Activated CD4-positive, alpha-beta T cell treated with anti-CD3 and anti-CD28 coated beads, Interleukin-2, amount 10 ng/mL, durations not matched to agents 7 days and 5 days (primary cell): ENCODE measurements at places on chromosomes 6 and 20. TPM values are rescaled to one million over a fixed set of nuclear protein-coding genes. Genes with fewer than 3 reads are reported as not detected.

Gene PLCB4
- not detected for total RNA-seq

Gene TBX18
- total RNA-seq, result not detected

GRCh38 chr20:52031563-52032303 lies 159.8 kb downstream of the ZFP64 start:
- peak; percentile 6 for DNase-seq

Gene NFYA
- total RNA-seq, result 33.8 TPM

Gene MDFI
- total RNA-seq, result not detected

Gene HSP90AB1
- 571 TPM for total RNA-seq

GRCh38 chr20:13180986-13181889 lies 39.8 kb upstream of the ISM1 start:
- no peak for DNase-seq

GRCh38 chr20:396252-396618 lies 11.9 kb upstream of the RBCK1 start:
- no peak for DNase-seq

DNA sequence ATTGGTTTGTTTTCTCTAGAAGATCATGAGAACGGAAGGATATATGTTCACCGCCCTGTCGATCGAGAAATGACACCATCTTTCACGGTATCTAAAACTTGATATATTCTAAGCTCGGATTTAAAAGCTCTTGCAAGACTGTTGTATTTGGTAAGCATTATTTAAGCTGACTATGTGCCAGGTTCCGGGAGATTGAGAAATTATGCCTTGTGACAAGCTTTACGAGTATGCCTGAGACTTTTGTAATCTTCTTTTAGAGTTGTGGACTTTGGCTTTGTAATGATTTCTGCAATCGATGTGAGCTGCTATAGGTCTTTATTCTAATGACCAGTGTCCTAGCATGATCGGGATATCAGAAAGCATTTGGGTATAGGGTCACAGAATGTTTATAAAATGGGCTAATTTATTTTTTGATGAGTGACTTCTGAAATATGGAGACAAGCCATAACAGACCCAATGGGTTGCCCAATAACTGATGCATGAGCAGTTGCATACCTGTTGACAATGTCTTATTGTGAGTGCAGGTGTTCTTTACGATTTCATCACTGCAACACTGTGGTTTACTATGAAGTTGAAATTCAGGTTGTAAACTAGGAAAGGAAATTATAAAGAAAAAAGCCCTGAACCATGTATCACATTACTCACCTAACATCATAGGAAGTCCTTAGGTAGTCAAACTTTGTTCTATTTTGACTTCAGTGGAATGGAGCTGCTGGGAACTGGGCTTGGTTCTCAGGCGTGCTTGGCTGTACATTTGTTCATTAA lies 14.0 kb downstream of the CDH26 start:
- DNase-seq, result no peak

Gene CST4
- not detected for total RNA-seq

- peak; percentile 17 for DNase-seq
Measured at GRCh38 chr20:25076731-25077609, 5.0 kb downstream of the VSX1 start.

DNA sequence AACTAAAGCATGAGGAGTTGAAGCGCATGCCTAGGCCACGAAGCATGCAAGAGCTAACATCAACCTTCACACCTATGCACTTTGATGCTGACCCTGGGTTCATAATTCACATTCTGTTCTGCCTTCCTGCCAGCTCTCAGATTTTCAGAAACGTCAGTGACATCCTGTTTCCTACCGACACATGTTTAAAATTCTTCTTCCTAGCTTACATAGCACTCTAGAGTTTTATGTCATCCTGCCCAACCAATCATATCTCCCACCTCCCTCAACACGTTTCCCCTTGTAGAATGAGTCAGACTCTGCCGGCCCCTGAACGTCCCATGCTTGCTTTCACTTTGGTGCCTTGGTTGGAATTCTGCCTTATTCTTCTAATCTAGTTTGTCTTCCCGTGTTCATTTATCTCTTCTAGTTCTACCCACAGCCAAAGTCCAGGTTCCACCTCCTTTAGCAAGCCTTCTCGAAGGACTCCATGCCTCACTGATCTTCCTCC lies 97.2 kb upstream of the MAP7 start:
- peak; percentile 50 for DNase-seq

- no peak for DNase-seq
Measured at GRCh38 chr6:90656325-90656724, 69.5 kb upstream of the MAP3K7 start.

Gene GSTA4
- total RNA-seq, result 6.1 TPM

DNA sequence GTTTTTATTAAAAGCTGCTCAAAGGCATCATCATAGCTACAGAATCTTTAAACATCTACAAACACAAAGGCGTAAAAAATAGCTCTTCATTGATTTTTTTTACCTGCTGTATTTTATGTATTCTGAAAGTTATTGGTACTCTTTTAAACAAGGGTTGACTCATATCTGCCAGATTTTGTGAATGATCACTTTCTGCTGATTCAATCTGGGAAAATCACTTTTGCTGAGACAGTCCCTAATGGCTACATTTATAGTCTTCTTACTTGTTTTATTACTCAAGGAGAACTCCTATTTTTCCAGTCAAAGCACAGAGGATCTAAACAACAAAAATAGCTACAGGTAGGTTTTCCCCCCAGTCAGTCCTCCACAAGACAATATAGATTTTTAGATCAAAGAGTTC lies 739.0 kb downstream of the CBLN4 start:
- no peak for DNase-seq

GRCh38 chr6:32972353-32973143 lies 4.2 kb downstream of the BRD2 start:
- DNase-seq, result peak; percentile 49

- no peak for DNase-seq
Measured at GRCh38 chr6:14838133-14838583, 407.7 kb upstream of the JARID2 start.

Gene FOXQ1
- not detected for total RNA-seq

DNA sequence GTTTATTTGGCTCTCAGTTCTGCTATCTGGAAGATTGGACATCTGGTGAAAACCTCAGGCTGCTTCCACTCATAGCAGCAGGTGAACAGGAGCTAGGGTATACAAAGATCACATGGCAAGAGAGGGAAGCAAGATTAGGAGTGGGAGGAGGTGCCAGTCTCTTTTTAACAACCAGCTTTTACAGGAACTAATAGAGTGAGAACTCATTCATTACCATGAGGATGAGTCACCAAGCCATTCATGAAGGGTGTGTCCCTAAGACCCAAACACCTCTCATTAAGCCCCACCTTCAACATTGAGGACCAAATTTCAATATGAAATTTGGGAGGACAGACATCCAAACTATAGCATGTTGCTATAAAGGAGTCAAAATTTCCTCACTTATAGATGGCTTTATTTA lies 85.4 kb upstream of the HCRTR2 start:
- no peak for DNase-seq

- DNase-seq, result no peak
Measured at GRCh38 chr6:73774311-73774774, 78.3 kb downstream of the CD109 start.

- no peak for DNase-seq
Measured at GRCh38 chr6:133959667-133960368, 6.8 kb downstream of the TBPL1 start.

Gene BPIFB2
- total RNA-seq, result not detected

GRCh38 chr6:52489881-52490280 lies 69.7 kb downstream of the EFHC1 start:
- DNase-seq, result no peak

GRCh38 chr6:133591275-133591674 lies 297.6 kb upstream of the TCF21 start:
- DNase-seq, result no peak

Gene ZNF76
- total RNA-seq, result 41.1 TPM

DNA sequence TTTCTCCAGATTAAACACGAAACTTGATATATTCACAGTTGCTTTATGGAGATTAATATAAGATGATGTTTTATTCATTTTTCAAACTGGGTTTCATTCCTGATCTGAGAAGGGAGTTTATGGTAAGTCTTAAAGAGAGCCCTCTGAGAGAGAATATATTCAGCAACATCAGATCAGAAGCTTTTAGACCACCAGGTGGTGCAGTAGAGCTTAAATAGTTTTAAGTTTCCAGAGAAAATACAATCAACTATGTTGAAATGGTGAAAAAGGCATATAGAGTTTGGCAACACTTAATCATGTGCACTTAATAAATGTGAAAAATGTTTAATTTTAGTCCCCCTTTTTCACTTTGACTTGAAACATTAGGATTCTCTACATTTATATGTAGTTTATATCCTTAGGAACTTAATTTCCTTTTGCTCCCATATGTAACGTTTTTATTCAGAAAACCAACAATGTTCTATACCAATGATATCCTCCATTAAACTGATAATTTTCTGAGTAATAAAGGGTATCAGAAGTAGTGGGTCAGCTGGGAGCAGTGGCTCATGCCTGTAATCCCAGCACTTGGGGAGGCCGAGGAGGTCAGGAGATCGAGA lies 86.4 kb upstream of the CLDN20 start:
- peak; percentile 71 for DNase-seq

- no peak for DNase-seq
Measured at GRCh38 chr20:12924126-12924525, 84.6 kb upstream of the SPTLC3 start.

Gene SYCP2L
- 0.37 TPM for total RNA-seq

GRCh38 chr20:38730989-38731737 lies 6.9 kb downstream of the SLC32A1 start:
- DNase-seq, result peak; percentile 69

DNA sequence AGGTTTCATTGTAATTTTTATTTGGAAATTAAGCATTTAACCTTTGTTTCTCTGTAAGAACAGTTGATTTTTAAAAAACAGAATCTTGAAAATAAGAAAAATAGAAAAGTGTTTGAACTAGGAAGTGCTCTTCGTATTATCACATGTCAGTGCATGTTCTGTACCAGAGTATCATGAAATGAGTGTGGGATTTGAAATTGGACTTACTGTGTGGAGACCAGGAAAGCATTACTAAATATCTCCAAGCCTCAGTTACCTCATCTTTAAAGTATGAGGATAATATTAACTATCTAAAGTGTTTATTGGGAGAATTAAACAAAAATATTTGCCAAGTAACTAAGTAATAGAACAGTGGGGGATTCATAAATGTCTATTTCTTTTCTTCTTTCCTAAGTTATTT lies 156.9 kb upstream of the FLRT3 start:
- no peak for DNase-seq
